HFFc6 (cell line): ENCODE measurements at places on chromosomes 6 and 20. TPM values are rescaled to one million over a fixed set of nuclear protein-coding genes. Genes with fewer than 3 reads are reported as not detected.

- no peak for DNase-seq
These were observed 1.3 kb upstream of the CDKN1A start for GRCh38 chr6:36677059-36677749.

DNA sequence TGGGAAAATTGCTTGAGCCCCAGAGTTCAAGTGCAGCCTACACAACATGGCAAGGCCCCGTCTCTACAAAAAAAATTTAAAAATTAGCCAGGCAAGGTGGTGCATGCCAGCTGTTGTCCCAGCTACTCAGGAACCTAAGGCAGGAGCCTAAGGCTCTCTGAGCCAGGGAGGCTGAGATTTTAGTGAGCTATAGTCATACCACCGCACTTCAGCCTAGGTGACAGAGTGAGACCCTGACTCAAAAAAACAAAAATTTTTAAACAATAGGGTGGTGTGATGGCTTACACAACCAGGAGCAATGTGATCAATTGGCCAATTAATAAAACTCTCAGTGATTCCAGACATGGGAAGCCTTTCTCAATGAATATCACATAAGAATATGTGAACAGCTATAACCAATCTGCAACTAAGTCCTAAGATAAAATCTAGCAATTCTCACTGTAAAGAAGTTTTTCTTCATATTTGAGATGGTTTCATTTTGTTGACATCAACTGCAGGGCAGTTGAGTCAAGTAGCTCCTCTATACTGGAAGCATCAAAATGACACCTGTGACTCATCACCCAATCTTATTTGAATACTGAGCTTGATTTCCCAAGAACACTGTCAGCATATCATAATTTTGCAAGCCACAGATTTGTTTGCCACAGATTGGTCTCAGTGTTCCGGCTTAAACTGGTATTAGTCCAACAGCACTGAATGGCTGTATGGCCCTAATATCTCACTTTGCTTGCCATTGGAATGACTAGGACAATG is 169.0 kb upstream of the GJE1 start:
- no peak for DNase-seq

GRCh38 chr20:19347943-19348456 is 135.6 kb downstream of the SLC24A3 start:
- no peak for DNase-seq

DNA sequence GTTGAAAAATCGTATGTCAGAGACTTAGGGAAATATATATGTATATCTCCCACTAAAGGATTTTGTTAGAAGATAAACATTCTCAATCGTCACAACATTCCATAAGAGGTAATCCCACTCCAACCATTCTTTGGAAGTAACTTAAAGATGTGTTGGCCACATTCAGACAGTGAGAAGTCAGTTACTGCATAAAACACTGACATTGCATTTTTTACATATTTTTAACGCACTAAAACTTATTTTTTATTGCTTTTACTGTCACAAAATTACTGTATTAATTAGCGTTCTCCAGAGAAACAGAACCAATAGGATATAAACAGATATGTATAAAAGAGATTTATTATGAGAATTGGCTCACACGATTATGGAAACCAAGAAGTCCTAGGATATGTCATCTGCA is 74.3 kb upstream of the VGLL2 start:
- no peak for DNase-seq

- DNase-seq = no peak
These were observed 230.1 kb downstream of the PREX1 start for GRCh38 chr20:48597521-48598302.

DNA sequence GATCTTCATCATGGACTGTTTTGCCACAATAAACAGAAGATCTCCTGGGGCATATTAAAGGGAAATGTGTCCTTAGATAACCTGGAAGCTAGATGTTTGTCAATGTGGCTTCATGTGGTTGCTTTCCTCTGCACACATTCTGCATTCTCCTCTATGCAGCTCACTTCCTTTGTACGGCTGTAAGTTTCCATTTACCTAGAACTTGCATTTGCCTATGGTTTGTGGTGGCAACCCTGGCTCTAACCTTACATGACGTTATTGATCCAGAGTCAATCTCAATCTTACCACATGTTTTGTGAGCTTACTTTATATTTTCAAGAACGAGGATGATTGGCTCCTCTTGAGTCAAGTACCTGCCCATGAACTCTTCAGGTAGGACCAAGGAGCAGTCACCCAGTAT is 863.1 kb downstream of the MAFB start:
- DNase-seq = no peak

DNA sequence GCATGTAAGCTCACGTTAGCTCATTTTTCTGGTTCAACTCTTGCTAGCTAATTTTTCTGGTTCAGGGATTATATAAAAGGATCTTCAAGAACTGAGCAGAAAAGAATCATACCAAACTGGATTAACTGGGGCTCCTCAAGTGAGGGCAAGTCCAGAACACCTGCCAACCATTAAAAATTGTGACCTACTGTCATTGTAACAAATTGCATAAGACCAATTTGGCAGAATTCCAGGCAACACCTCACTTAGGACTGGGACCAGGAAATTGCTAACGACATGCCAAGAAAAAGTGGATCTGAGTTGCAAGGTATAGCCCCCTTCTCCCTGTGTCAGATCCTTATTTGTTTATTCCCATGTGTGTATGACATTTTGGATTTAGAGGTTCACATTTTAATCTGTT is 216.6 kb downstream of the HIVEP2 start:
- no peak for DNase-seq

DNA sequence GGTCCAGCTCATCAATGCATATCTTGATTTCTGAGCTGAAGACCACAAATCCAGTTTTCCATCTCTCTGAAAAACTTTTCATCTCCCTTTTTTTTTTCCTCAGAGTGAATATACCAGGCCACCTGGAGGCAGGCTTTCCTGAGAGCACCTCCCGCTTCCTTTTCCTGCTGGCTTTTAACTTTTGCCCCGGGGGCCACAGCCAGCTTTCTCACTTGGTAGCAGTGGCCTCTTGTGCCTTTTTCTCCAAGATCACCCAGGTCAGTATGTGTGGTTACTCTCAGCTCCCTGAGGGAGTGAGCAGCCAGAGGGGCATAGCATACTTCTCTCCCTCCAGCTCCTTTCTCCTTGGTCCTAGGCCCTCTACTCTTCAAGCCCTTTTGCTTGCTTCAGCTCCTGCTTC is at the start of gene BTN1A1:
Gene BTN1A1 (plus strand): TSS at position 202 of the 400 bp plus-strand sequence. CDS start 984 bp downstream, outside the sequence.
- DNase-seq = no peak

DNA sequence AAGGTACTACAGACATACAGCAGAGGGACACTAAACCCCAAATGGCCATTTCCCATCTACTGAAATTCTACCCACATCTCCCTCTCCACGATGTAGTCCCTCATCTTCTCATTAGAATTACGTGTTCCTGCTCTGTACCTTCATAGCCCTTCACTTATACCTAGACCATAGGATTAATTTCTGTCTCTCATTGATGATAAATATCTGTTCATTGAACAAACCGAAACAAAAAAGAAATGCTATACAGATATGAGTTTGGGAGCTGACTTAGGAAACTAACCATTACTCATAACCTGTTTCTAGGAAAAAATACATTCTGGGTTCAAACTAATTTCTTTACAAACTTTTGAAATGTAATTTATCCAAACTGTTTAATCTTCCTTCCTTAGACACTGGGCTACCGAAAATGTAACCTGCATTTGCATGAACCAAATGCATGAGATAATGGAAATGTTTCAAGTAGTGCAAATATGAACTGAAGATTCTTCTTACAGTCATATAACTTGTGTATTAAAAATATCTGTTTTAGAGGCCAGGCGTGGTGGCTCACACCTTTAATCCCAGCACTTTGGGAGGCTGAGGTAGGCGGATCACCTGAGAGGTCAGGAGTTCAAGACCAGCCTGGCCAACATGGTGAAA is 85.3 kb downstream of the GJA10 start:
- no peak for DNase-seq

DNA sequence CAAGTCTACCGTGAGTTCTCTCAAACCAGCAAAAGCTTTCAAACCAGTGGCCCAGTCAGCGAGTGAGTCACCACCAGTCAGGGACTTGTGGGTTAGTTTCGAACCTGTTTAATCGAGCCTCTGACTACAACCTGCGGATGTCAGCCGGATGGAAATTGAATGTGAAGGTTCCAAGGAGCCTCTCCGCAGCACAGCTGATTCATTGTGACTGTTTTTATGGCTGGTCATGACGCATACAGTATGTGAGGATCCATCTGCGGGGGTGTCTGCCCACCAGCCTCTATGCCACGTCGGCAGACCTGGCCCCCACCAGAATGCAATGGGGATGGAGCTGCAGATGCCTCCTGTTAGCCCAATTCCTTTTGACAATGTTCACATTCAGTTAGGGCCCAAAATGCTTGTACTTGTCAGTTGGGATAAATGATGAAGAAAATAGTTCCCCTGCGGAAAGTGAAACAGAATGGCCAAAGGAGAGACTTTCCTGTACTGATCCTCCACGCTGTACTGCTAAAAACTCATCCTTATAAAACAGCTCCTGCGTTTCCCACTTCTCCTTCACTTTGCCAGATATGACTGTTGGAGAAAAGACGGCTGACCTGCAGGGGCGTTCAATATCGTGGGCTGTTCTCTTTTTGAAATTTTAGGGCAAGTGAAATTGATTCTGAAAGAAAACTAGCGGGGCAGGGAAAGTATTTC is 206.6 kb downstream of the TFAP2B start:
- DNase-seq = peak; percentile 2

- no peak for DNase-seq
These were observed 19.8 kb downstream of the IBTK start for GRCh38 chr6:82227770-82228169.

- DNase-seq = no peak
These were observed 887 bp upstream of the NSFL1C start for GRCh38 chr20:1467355-1468116.

GRCh38 chr20:37728635-37728983 is 34.8 kb downstream of the CTNNBL1 start:
- DNase-seq = no peak

- no peak for DNase-seq
These were observed 146.6 kb downstream of the RNF144B start for GRCh38 chr6:18533793-18534192.

- no peak for DNase-seq
These were observed 71.9 kb upstream of the TOP1 start for GRCh38 chr20:40956542-40957264.

- DNase-seq = no peak
These were observed 120.7 kb upstream of the ADGRF1 start for GRCh38 chr6:47162793-47163192.

GRCh38 chr6:138007014-138007472 is 100.2 kb downstream of the PERP start:
- peak; percentile 26 for DNase-seq

DNA sequence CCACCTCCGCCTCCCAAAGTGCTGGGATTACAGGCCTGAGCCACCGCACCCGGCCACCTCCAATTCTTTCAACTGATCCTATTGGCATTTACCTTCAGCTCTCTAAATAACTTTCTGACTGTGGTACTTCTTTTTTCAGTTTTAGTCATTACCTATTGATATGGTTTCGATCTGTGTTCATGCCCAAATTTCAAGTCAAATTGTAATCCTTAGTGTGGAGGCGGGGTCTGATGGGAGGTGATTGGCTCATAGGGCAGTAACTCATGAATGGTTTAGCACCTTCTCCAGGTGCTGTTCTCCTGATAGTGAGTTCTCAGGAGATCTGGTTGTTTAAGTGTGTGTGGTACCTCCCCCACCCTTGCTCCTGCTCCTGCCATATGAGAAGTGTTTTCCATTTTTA is 140.9 kb downstream of the LPA start:
- no peak for DNase-seq

DNA sequence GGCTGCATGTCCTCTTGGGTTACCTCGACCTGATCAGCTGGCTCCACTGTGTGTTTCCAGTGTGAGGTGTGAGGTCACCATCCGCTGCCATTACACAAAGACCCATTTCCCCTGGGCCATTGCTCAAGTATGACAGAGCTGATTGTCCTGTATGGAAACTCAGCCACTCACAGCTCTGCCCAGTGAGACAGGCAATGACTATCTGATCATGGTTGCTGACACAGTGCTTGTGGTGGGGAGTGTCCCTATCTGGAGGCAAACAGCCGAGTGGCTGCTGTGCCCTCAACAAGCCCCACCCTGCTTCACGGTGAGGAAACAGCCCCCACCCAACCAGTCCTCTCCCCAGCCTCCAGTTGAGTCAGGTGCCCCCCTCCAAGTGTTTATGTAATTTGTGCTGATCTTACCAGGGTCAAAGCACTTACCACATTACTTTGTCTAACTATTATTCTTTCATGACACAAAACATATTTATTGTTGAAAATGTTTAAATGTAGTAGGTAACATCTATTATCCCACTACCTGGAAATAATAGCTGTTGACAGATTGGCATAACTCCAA is 11.7 kb upstream of the MAPK13 start:
- DNase-seq = no peak

- peak; percentile 68 for DNase-seq
These were observed 68.9 kb upstream of the KCNQ5 start for GRCh38 chr6:72552938-72553337.

DNA sequence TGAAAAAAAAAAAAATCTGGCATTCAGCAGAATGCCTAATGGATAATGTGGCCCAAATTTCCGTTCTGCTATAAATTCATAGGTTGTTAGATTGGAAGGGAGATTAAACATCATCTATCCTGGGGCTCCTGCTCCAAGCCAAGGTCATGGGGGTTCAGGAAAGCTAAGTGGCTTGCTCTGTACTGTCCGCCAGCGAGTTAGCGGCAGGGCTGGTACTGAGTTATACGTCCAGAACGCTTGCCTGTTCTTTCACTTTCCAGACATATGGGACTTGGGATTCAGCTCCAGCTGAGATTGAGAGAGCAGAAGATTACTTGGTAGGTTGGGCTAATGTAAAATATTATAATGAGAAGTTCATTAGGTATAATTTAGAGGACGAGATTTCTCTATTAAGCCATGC is 858 bp downstream of the RWDD1 start:
- DNase-seq = peak; percentile 13

DNA sequence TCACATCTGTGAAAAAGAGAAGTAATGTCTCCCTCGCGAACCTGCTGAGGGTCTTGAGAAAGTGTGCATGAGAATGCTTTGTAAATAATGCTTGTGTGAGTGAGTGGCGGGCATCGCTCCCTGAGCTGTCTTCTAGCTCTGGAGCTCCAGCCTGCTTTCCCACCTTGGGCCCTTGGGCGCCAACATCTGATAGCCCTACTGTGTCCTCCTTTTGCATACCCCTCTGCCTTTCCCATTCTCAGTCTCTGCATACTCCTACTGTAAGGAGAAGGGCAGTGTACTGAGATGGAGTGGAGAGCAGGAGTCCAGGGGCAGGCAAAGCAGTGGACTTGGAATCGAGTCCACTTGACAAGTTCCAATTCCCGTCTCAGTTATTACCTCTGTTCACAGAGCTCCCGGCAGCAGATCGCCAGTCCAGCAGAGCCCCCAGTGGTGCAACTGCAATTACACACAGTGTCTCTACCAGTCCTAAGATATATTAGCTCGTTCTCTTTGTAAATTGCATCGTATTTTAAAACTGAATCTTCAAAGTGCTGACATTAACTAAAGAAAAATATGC is 847 bp upstream of the NCR2 start:
- no peak for DNase-seq

Gene C20orf204
- total RNA-seq = 0.32 to 0.48 TPM (median 0.42 TPM) in 3 replicates

Gene MYLK4
- total RNA-seq = 0.13 to 0.27 TPM (median 0.14 TPM) in 3 replicates

Gene LPA
- total RNA-seq = not detected in 3 replicates

Gene LRFN2
- not detected in 3 replicates for total RNA-seq

Gene RBPJL
- not detected in 3 replicates for total RNA-seq

Gene E2F1
- total RNA-seq = 10.4 to 21.1 TPM (median 20.0 TPM) in 3 replicates

Gene MYH7B
- total RNA-seq = not detected in 3 replicates

Gene STMND1
- total RNA-seq = 0.11 TPM in 1 of 3 replicates, not detected in the others

Gene SEL1L2
- total RNA-seq = not detected in 3 replicates

Gene IMPG1
- not detected in 3 replicates for total RNA-seq

Gene GJA1
- 80.6 and 91.1 TPM in 2 replicates for total RNA-seq

Gene GJE1
- not detected in 3 replicates for total RNA-seq

Gene PRICKLE4
- 0.31 TPM in 1 of 3 replicates, not detected in the others for total RNA-seq

Gene PAX1
- total RNA-seq = not detected in 3 replicates

Gene PLCB4
- total RNA-seq = 79.7 to 89.1 TPM (median 88.9 TPM) in 3 replicates

Gene NFKBIL1
- total RNA-seq = 11.8 to 17.9 TPM (median 16.7 TPM) in 3 replicates

Gene GSTA1
- 0.23 to 0.24 TPM in 2 of 3 replicates, not detected in the other for total RNA-seq

Gene TREM2
- not detected in 3 replicates for total RNA-seq
